GM23248 (cell line): ENCODE measurements at places on chromosomes 13 and 19. TPM values are rescaled to one million over a fixed set of nuclear protein-coding genes. Genes with fewer than 3 reads are reported as not detected.
A peak's percentile ranks its signal among the peaks of the same experiment; 100 is the strongest.

DNA sequence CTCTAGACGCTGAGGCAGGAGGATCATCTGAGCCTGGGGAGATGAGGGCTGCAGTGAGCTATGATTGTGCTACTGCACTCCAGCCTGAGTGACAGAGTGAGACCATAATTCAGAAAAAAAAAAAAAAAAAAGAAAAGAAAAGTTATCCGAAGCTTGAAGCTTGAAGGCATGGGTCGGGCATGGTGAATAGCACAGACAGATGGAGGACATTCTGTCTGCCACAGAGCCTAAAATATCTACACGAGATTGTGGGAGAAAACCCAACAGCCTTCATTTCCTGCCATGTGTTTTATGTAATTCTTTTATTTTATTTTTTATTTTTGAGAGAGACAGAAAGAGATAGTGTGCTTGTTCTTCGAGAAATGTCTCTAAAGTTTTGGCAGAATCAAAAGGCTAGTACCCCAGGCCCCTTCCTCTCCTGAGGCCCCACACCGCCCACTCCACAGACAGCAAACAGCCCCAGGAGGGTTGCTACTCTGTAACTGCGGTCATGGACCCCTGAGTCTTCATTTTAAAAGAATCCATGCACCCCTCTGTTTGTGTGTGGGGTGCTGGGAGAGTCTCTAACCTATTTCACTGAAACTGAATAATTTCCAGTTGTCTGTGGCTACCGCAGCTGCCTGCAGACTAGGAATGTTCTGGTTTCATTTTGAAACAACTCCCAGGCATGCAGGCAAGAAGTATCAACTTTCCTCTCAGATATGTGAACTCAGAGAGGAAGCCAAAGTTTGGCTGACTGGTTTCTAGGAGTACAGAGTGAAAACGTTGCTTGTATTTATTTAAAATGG, 38.4 kb upstream of the RCBTB2 start:
- DNase-seq = peak; percentile 72

The QPCTL gene
- 8.6 and 13.2 TPM in 2 replicates for total RNA-seq

- no peak for DNase-seq
Observed at GRCh38 chr13:92974905-92975429, 251.6 kb upstream of the GPC6 start.

The LHB gene
- total RNA-seq = not detected in 2 replicates

The SIGLEC8 gene
- not detected in 2 replicates for total RNA-seq

The CEACAM8 gene
- total RNA-seq = not detected in 2 replicates
